ENCODE measurements at places on chromosomes 7 and 10.

- no peak for DNase-seq
These were observed 4.8 kb downstream of the ANK3 start for GRCh38 chr10:60384708-60385398.

DNA sequence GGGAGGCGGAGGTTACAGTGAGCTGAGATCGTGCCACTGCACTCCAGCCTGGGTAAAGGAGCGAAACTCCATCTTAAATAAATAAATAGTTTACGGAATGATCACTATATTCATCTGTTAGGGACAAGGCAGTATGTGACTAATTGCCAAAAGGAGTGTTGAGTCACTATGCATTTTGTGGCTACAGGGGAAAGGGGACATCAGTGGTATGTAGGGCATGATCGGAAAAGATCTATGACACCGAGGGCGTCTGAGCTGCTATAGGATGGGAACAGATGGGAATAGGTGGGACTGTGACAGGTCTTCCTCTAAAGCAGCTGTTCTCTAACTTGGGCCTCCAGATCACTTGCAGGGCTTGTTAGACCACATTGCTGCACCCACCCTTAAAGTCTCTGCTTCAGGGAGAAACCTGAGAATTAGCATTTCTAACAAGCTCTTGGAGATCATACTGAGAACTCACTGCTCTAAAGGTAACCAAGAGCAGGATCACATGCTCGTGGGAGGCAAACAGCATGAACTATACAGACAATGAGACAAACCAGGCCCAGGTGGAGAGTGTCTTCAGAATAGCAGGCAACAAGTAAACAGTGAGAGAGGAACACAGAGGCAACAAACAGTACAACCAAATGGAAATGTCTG is 65.1 kb upstream of the ITGA8 start:
- no peak for DNase-seq

DNA sequence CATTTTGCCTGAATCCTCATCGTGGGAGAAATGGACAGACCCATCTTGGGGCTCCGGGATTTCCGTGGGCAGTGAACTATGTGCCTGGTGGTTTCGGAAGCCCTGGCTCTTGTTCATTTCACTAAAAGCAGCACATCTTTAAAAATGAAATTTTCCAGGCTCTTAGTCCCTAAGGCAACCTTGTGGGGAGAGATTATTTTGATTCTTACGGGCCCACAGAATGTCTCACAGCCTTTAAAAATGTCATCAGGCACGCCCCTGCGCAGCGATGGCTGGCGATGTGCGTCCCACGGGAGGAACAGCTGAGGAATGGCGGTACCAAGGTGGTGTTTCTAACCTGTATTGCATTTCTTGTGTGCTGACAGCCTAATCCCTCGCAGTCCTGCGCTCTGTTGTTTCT is 189.7 kb downstream of the CCDC3 start:
- DNase-seq = no peak

GRCh38 chr10:80416479-80417098 is 8.2 kb downstream of the PRXL2A start:
- DNase-seq = no peak

- DNase-seq = no peak
These were observed 28.1 kb upstream of the PLXDC2 start for GRCh38 chr10:19788075-19788686.

DNA sequence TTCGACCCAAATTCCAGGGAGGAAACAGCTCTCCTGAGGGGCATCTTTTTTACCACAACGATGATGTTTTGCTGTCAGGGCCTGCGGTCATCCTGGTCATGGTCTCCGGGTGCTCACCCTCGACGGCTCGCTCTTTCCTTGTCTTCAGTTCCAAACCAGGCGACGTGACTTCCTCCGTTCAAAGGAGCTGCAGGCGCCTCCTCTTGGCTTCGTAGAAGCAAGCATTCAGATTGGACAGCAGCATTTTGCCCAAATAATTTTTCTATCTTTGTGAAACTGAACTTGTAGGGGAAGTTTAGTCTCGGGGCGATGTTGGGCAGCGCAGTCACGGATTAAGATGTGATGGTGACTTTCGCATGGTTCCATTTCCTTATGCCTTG is 208.9 kb downstream of the DNAJB6 start:
- no peak for DNase-seq

GRCh38 chr7:131436384-131436783 is 108.7 kb downstream of the MKLN1 start:
- no peak for DNase-seq

- no peak for DNase-seq
These were observed 300.9 kb upstream of the AKR1E2 start for GRCh38 chr10:4525103-4525502.

- DNase-seq = no peak
These were observed 24.6 kb upstream of the DGKI start for GRCh38 chr7:137871170-137871915.

DNA sequence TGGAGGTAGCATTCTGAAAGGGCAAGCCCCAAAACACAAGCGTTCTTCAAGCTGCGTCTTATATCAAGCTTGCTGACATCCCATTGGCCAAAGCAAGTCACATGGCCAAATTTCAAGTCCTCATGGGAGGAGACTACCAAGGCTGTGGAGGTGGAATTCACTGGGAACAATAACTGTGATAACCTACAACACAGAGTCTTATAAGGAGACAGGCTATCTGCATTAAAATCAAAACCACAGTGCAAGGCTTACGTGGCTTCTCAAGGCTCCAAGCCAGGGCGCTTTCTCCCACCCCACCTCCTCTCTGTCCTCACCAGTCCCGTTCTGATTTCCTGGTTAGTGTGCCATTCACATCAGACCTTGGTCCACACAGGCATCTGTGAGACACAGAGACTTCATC is 39.4 kb downstream of the ADRB1 start:
- DNase-seq = no peak

DNA sequence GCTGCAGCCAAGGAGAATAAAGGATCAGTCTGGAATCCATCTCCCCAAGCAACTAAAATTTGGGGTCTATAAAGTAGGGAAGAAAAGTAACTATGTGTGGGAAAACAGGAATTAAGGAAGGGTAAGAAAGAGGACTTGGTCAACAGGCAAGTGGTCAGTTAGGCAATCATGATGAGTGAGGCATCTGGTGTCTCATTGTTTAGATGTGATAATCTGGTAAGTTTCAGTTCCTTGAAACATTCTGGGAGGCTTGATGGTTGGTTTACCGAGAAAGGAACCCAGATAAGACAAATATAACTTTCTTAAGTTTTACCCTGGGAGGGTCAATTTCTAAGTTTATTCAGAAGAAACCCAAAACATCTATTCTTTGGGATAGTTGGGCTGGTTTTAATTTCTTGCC is 22.3 kb downstream of the HYAL4 start:
- no peak for DNase-seq

- no peak for DNase-seq
These were observed 837.7 kb upstream of the AUTS2 start for GRCh38 chr7:68760556-68760955.

- no peak for DNase-seq
These were observed 786 bp downstream of the TAF3 start for GRCh38 chr10:7819121-7819460.

- no peak for DNase-seq
These were observed 62.5 kb downstream of the CSGALNACT2 start for GRCh38 chr10:43200538-43201390.

DNA sequence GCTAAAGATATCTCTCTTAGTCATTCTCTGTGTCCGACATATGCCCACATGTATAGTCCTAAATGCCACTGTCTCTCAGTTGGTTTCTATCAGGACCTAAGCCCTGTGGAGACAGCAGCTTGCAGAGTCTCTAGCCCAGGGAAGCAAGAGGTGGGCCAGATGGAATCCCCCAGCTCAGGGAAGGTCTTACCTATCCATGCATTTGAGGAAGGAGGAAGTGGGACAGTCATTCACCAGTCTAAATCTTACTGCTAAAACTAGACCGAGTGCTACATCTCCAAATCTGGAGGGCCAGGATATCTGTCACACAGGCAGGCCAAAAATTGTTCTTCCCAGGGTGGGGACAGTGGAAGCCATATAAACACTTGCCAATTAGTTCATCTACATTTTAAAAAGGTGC is 26.4 kb upstream of the HERPUD2 start:
- DNase-seq = no peak

DNA sequence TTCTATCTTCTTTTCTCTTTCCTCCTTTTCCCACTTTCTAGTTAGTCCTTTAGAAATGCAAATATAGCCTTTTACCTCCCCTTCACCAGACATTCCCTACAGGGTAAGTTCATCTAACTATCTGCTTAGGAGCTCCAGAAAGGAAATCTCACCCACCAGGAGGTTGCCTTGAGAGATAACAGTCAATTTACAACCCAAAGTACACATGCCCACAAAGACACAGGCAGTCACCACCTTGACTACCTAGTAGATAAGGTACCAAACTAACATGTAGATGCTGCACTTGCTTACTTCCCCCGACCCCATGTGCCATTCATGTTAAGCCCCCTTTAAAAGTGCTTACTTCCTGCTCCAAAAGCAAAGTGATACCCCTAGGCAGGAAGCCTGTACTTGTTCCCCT is 12.8 kb upstream of the CREB3L2 start:
- no peak for DNase-seq

GRCh38 chr10:114322344-114322743 is 82.0 kb downstream of the AFAP1L2 start:
- no peak for DNase-seq

DNA sequence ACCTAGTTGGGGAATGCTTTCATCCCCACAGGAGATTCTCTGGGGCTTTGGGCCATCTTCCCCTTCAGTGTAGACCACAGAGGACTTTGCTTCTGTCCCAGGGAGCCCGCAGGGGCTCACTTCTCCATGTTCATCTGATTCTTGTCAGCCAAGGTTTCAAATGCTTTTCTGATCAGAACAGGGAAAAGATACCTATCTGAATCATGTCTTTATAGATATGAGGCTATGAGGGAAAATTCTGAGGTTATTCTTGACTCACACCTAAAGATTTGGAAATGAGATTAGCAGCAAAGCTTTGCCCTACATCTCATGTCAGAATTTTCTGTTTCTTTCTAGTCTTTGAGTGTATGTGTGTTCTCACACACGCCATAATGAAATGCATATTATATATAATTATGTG is 53.3 kb downstream of the FIGNL1 start:
- no peak for DNase-seq

- DNase-seq = no peak
These were observed 55.6 kb upstream of the DOCK1 start for GRCh38 chr10:126849646-126850045.

GRCh38 chr10:61684894-61685507 is 22.3 kb downstream of the CABCOCO1 start:
- no peak for DNase-seq
